ENCODE measurements at places on chromosomes 13 and 19.

DNA sequence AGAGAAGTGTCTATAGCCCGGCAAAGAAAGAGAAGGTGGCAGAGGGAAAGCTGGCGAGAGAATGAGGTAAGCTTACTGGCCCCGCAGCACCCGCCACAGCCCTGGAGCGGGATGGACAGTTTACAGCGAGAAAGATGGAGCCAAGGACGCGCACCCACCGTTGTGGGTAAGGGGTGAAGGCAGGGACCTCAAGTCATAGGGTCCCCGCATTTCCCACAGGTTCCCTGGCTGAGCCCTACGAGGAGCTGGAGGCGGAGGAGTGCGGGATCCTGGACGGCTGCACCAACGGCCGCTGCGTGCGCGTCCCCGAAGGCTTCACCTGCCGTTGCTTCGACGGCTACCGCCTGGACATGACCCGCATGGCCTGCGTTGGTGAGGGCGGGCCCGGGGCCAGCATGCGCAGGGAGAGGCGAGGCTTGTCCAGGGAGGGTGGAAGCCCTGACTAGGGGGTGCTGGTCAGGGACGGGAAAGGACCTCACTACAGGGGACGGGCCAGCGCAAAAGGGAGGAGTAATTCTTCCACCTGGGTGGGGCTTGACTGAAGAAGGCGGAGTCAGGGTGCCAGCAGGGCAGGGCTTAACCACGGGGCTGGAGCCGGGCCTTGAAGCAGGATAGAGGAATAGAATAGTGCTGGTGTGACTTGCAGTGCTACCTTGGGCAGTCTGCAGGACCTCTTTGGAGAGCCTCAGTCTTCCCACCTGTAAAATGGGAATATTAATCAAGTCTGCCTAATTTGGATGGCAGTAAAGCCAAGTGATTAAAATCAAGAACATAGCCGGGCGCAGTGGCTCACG is 26.5 kb downstream of the LTBP4 start:
- no peak for DNase-seq

DNA sequence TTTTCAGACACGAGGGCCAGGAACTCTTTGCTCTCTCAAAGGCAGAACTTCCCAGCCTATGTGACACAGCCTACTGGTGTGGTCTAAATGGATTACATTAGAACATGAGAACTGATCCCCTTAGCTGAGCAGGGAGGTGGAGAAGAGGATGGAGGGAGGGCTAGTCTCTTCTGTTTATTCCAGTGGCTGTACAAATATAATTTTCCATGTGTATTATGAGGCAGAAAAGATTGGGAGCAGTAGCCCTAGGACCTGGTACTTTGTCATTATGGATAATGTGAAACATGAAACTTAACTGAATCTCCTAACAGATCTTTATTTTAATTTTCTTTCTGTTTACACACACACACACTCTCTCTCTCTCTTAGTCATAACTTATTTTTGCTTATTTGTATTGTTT is 82.1 kb downstream of the WDFY2 start:
- DNase-seq: no peak

DNA sequence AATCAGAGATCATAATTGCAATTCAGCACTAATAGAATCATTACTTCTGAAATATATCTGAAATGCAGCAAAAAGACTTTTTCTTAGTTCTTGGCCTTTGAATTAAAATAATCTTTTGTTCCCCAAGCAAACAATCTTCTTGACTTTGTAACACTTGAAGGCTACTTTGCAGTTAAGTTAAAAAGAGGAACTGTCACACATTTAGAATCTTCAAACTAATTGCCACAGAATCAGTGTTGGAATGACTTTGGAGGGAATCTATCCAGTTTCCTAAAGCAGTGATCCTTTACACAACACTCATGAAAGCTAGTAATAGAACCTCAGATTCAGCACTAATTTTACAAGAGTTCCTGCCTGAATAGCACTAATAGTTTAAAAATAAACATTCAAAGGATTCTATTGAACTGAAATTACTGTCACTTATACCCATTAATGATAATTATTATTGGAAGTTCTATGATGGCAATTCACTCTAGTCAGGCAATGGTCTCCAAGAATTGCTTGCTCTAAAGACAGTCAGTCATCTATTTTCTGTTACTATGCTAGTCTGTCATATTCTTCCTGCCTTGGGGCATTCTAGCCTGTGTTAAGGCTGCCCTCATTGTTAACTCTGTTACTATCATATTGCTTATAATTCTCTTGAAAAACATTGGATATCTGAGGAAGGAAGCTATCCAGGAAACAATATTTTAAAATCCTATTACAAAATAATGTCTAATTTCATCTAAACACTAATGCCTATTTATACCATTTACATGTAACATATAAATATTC is 362.4 kb downstream of the DIAPH3 start:
- no peak for DNase-seq

GRCh38 chr19:13094106-13094504 is 8.6 kb downstream of the LYL1 start:
- DNase-seq: no peak

- no peak for DNase-seq
Observed at GRCh38 chr13:108323031-108323430, 53.5 kb downstream of the TNFSF13B start.

GRCh38 chr13:67343777-67344176 is 113.6 kb upstream of the PCDH9 start:
- no peak for DNase-seq

GRCh38 chr19:4649392-4650047 is 10.2 kb downstream of the TNFAIP8L1 start:
- no peak for DNase-seq

DNA sequence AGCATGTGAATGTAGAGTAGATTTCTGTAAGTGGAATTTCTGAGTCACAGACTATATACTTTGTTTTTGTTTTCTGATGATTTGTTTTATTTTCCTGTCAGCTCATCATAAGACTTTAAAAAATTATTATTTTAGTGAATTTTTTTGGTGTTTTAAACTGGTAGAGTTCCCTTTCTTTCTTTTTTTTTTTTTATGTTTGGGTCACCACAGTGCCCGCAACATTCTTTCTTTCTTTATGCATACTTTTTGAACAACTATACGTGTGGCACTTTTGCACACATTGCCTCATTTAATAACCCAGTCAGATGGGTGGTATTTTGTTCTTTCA is 46.0 kb downstream of the WDFY2 start:
- no peak for DNase-seq

- no peak for DNase-seq
Observed at GRCh38 chr13:33742321-33742720, 75.6 kb upstream of the RFC3 start.

DNA sequence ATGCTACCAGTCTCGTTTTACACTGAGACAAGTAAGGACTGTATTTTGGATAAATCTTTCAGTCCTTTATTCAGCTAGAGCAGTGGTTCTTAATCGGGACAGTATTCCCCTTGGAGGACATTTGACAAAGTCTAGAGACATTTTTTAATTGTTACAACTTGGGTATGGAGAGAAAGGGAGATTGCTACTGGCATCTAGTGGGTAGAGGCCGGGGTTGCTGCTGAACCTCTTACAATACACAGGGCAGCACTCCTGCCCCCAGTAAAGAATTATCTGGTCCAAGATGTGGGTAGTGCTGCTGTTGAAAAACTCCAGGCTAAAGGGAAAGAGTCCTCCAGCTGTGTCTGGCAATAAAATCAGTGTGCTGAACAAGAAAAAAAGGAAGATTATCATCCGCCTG is 334.8 kb downstream of the SLC7A1 start:
- DNase-seq: no peak

- DNase-seq: no peak
Observed at GRCh38 chr13:103625194-103625593, 559.0 kb upstream of the SLC10A2 start.

DNA sequence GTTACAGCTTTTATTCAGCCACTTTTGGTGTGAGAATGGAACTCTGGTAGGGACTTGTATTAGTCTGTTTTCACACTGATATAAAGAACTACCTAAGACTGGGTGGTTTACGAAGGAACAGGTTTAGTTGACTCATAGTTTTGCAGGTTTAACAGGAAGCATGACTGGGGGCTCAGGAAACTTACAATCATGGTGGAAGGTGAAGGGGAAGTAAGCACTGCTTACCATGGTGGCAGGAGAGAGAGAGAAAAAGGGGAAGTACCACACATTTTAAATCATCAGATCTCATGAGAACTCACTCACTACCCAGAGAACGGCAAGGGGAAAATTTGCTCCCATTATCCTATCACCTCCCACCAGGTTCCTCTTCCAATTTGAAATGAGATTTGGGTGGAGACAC is 942.2 kb downstream of the PCDH17 start:
- no peak for DNase-seq

DNA sequence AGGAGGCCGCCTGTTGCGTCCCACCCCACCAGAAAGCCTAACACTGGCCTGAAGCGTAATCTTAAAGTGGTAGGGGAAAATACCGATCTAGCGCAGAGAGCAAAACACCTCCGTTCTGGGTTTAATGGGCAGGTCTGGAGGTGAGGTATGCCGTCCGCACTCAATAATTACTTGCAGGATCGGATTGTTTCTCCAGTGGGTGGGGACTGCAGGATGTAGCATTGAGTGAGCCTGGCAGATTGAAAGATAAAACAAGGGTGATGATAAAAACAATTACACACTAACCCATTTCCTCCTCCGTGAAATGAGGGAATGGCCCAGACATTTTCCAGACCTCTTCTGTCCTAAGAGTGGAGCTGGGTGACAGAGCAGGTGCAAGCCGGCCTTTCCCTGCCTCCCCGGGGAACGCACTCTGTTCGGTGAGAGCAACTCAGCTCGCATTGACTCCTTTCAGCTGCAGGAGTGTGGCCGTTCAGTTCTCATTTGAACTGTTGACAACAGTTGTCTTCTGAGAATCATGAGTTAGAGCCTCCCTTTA is 110.2 kb upstream of the DOCK9 start:
- no peak for DNase-seq

GRCh38 chr13:93674337-93674755 is 447.7 kb downstream of the GPC6 start:
- no peak for DNase-seq

- no peak for DNase-seq
Observed at GRCh38 chr13:70424428-70424827, 316.2 kb upstream of the KLHL1 start.

- DNase-seq: no peak
Observed at GRCh38 chr13:107568181-107568580, 647.2 kb downstream of the LIG4 start.

GRCh38 chr13:84445776-84446175 is 563.5 kb upstream of the SLITRK1 start:
- DNase-seq: no peak

- no peak for DNase-seq
Observed at GRCh38 chr13:98996046-98996445, 18.2 kb upstream of the DOCK9 start.

DNA sequence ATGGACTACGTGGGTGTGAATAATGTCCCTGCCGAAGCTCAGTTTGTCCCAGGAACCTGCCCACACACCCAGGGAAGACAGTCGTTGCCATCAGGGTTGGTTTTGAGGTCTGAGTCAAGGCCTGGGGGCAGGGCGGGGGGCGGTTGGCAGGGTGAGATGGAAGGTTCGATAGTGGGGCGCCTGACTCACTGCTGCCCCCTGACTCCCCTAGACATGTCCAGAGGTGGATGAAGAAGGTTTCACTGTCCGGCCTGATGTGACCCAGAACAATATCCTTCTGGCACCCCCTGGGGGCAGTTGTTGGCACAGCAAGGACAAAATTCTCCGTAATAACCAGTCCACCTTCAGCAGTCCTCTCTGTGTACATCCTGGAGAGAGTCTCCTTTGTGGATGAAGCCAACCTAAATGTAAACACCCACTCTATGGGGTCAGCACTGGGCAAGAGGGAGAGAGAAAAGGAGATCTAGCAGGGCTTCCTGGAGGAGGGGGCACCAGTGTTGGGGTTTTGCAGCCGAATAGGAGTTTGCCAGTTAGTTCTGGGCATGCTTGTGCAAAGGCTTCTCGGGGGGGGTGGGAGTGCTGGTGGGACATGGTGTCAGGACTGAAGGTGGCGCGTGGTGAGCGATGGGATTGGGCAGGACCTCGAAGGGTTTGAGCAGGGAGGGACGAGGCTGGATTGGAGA is 19.6 kb upstream of the B3GNT3 start:
- no peak for DNase-seq

DNA sequence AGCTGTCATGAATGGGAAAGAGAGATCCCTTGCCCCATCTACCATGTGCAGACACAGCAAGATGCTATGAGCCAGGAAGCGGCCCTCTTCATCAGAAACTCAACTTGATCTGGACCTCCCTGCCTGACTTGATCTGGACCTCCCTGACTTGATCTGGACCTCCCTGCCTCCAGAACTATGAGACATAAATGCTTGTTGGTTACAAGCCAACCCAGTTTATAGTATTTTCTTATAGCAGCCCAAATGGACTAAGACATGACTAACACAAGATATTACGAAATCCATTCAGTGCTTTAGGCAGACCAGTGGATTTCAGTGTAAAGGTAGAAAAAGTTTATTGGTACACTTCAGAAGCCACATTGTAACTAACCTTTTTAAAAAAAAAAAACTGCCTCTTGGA is 15.6 kb downstream of the PCID2 start:
- DNase-seq: no peak

GRCh38 chr19:24054044-24054935 is 32.7 kb upstream of the ZNF254 start:
- no peak for DNase-seq

- no peak for DNase-seq
Observed at GRCh38 chr19:19232261-19232721, 20.5 kb downstream of the NCAN start.

DNA sequence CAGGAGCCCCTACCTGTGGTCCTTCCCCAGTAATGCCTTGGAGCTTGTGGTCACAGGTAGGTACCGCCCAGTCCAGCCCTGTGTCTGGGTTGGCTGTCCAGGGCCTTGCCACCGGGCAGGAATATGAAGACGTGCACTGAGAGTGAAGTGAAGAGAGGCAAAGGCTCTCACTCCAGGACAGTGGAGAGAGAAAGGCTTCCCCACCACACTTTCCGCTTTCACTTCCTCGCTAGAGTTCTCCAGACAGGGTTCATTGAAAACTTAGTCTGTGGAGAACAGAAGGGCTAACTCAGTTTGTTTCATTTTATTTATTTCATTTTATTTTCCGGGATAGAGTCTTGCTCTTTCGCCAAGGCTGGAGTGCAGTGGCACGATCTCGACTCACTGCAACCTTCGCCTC is 14.2 kb downstream of the FCAR start:
- DNase-seq: no peak

DNA sequence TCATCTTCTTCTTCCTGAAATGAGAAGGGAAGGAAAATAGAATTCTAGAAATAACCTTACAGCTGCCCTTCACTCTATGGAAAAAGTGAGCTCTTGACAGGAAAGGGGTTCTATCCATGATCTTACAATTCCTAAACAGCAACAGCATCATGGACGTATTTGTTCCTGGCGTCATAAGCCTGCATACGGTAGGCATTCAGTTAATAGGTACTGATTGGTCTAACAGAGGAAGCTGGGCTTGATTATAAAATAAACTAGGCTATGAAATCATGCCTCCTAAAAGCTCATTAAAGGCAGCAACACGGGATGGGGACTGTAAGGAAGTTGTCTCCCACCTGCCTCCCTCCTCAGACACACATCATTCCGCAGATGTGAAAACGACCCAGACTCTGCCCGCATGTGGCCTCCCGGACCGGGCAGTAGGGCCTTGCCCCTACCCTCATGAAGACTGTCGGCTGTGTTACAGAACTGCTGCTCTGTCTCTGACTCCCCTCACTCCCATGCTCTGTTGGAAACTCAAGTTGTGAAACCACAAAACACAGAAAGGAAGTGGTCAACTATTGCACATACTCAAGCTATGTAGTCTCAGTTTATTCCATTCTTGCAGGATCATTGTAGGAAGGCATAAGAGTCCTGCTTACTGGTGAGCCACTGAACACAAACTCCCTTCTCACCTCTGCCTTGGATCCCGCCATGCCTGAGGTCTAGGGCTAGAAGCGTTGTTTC is 129.8 kb downstream of the DLEU7 start:
- DNase-seq: peak; percentile 4

Measured in activated CD8-positive, alpha-beta memory T cell treated with anti-CD3 and anti-CD28 coated beads for 4 hours (primary cell).